A549 treated with AZD2906 at 1 μM for 4 hours (cell line): ENCODE measurements at places on chromosomes 16 and 17. TPM values are rescaled to one million over a fixed set of nuclear protein-coding genes. Genes with fewer than 3 reads are reported as not detected.

MYH2 gene
- not detected in 5 replicates for total RNA-seq

CCL4 gene
- 0.09 TPM in 1 of 5 replicates, not detected in the others for total RNA-seq

CDRT15 gene
- not detected in 5 replicates for total RNA-seq

PYY gene
- 0.08 TPM in 1 of 5 replicates, not detected in the others for total RNA-seq

NPIPB2 gene
- total RNA-seq, result 1.8 to 2.6 TPM (median 2.3 TPM) in 5 replicates

KRT16 gene
- total RNA-seq, result 0.94 to 1.6 TPM (median 1.6 TPM) in 5 replicates

PLA2G10 gene
- 0.33 to 0.63 TPM (median 0.48 TPM) in 5 replicates for total RNA-seq

CCT6B gene
- total RNA-seq, result 1.1 to 2.0 TPM (median 1.9 TPM) in 5 replicates

OTOA gene
- 0.06 to 0.10 TPM (median 0.06 TPM) in 4 of 5 replicates, not detected in the other for total RNA-seq

HBA1 gene
- 1.1 to 2.4 TPM (median 1.8 TPM) in 5 replicates for total RNA-seq

TENT4B gene
- 9.2 to 10.6 TPM (median 10.4 TPM) in 5 replicates for total RNA-seq

NOD2 gene
- 0.02 TPM in 1 of 5 replicates, not detected in the others for total RNA-seq

PABPN1L gene
- 0.08 to 0.11 TPM in 2 of 5 replicates, not detected in the others for total RNA-seq

TOM1L2 gene
- 19.1 to 24.2 TPM (median 21.0 TPM) in 5 replicates for total RNA-seq

TNK1 gene
- 1.3 to 1.6 TPM (median 1.5 TPM) in 5 replicates for total RNA-seq
